ENCODE measurements at places on chromosomes 5 and 9.

DNA sequence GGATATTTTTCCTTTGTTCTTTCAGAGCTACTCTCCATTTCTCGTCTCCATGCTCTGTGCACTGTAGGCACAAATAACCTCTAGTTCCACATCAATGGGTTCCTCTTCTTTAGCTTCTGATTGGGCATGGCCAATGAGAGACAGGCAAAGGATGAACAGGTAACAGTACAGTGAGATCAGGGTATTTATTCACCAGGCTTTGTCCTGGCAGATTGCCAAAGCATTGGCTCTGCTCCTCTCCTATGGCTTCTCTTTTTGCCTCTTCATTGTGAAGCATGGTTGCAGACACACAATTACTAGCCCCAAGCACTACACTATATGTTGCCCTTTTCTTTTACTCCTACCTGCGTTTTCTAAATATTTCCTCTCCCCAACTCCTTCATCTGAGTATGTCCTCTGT lies 215.1 kb upstream of the ARRDC3 start:
- no peak for DNase-seq

GRCh38 chr5:149791881-149792280 lies 61.8 kb downstream of the PPARGC1B start:
- no peak for DNase-seq

DNA sequence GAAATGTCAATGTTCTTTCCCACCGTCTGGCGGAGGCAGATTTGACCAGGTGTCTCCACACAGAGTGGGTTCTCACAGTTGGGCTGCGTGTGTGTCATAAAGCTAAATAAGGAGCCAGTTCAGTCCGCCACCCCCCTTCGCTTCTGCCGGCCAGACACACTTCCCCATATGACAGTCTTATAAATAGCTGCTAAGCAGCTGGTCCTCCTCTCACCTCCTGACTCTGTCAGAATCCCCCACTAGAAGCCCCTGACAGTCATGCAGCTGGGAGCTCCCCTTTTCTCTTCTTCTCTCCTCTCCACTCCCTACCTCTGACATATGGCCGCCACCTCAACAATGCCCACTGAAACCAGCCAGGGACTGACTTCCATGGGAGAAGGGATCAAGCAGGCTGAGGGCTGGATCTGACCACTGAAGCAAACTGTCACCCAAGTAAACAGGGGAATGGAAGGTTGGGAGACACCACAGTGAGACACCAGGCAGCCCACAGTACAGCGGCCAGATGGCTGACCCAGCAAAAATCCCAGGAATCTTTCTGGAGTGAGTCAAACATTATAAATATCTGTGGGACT lies 141.9 kb upstream of the EFNA5 start:
- peak; percentile 59 for DNase-seq

- DNase-seq = no peak
These were observed 132.7 kb downstream of the TSSK1B start for GRCh38 chr5:113302120-113302519.

- DNase-seq = no peak
These were observed 601.2 kb upstream of the TYRP1 start for GRCh38 chr9:12091865-12092527.

- peak; percentile 69 for DNase-seq
These were observed 67.1 kb downstream of the ALDH7A1 start for GRCh38 chr5:126527892-126528291.

DNA sequence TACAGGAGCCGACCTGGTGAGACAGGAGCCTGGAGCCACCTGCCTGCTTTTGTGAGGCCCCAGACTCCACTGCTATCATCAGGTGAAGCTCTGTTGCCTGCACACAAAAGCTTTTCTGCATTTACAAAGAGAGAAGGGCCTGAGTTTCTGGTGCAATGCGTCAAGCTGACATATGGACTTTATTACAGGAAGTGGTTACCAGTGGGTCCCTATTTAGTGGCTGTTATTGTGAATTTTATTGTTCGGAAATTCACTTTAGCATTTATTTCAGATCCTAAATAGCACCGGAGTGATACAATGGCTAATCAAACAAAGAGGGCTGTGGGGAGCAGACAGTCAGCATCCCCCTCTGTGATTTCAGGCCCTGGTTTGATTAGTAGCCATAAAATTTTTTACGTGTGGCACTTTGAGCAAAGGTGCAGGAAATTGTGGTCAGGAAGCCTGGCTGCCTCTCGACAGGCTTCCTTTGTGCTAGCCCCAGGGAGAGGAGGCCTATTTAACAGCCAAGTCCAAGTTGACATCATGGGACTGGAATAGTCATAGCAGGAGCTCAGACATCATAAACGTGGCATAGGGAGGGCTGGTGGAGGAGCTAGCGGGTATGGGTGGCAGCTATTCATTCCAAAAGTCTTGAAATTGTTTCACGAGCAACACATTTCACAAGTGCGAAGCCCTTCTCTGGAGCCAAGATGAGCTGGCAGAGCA lies 8.4 kb downstream of the TGFBI start:
- DNase-seq = peak; percentile 93

DNA sequence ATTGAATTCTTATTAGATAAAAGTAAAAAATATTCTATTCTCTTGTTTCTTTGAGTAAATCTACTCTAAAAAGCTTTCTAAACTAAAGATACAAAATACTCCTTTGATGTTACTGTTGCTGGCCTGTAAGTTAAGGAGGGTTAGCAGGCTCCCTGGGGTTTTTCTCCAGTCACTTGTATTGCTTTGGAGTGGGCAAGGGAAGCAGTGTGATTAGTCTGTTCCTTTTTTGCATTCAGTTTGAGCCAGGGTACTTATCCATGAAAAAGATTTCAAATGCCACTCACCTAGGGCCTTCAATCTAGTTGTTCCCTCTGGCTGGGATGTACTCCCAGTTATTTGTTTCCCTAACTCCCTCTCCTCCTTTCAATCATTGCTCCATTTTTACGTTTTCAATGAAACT lies 256.2 kb upstream of the SMC2 start:
- no peak for DNase-seq

GRCh38 chr5:163089230-163089629 lies 348.2 kb upstream of the CCNG1 start:
- DNase-seq = no peak

- no peak for DNase-seq
These were observed 16.4 kb downstream of the NNT start for GRCh38 chr5:43619380-43619779.

- peak; percentile 87 for DNase-seq
These were observed 15.3 kb upstream of the KLF4 start for GRCh38 chr9:107504585-107505455.

GRCh38 chr9:70962761-70963440 lies 158.5 kb downstream of the TRPM3 start:
- peak; percentile 33 for DNase-seq

GRCh38 chr5:50766042-50766441 lies 99.6 kb downstream of the PARP8 start:
- DNase-seq = peak; percentile 18

DNA sequence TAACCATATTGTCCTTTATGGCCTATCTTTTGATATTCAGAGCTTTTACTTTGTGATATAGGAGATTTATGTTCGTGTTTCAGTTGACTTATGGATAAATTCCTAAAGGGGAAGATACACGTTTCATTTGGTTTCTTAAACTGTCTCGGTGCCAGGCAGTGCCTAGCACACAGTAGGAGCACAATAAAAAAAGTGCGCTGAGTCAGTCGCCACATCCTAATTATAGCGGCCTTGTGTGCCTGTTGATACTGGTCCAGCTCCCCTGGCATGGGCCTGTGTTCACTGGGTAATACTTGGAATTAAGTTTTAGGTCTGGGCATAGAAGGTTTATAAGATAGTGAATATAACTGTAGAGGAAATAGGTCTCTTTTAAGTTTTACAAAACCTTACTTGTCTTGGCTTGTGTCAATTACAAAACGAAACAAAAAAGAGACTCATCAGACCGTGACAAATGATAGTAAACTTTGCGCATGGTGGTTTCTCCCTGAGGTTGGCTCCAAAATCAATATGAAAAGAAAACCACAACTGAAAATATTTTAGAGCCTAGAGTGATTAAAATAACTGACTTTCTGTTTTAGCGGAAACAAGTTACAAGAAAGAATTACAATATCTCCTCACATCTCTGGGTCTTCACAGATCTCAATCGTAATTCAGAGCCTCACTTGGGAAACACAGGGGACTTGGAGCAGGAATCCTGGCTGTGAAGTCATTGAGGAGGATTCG lies 84.8 kb downstream of the MVB12B start:
- DNase-seq = no peak

- DNase-seq = no peak
These were observed 1724.3 kb upstream of the C9orf72 start for GRCh38 chr9:29297592-29297991.

DNA sequence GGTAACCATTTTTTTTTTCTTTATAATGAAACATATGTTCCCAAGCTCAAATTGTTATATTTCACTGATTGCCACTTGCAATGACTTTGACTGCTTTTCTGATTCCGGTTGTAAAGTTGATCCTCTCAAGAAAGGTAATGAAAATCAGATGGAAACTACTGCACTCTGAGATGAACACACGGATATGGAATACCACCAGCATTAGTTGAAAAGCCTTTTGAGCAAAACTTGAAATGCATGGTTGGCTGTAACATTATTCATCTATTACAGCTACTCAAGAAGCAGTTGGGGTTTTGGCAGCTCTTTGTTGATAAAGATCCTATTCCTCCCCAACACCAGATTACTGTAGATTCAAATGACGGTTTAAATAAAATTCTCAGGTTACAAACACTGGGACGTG lies 591.6 kb upstream of the DMAC1 start:
- no peak for DNase-seq

DNA sequence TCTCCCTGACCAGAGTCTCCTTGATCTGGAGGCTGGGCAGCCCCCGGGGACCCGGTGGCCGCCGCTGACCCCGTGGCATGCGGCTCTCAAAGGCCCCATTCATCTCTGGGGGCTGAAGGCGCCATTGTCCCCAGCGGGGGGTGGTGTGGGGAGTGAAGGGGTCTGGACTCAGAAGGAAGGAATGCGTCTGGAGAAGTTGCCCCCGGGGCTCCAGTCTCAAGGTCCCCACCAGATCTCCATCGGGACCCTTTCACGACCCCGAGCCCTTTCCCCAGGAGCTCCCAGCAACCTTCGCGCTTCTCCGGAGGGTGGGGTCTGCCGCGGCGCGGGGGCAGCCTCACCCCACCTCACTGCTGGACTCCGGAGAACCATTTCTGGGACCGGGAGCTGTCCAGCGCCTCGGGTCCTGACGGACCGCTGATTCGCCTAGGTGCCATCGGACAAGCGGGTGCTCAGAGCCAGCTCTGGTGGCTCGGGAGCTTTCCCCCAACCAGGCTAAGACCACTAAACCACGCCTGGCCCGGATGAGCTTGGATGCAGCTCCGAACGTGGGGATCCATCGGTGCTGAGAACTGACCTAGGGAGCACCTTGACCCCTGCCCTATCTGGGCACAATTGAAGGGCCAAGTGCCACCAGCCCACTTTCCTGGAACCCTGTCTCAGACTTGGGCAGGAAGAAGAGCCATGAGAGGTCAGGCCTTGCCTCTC lies 5.1 kb upstream of the PCDH1 start:
- DNase-seq = peak; percentile 32

DNA sequence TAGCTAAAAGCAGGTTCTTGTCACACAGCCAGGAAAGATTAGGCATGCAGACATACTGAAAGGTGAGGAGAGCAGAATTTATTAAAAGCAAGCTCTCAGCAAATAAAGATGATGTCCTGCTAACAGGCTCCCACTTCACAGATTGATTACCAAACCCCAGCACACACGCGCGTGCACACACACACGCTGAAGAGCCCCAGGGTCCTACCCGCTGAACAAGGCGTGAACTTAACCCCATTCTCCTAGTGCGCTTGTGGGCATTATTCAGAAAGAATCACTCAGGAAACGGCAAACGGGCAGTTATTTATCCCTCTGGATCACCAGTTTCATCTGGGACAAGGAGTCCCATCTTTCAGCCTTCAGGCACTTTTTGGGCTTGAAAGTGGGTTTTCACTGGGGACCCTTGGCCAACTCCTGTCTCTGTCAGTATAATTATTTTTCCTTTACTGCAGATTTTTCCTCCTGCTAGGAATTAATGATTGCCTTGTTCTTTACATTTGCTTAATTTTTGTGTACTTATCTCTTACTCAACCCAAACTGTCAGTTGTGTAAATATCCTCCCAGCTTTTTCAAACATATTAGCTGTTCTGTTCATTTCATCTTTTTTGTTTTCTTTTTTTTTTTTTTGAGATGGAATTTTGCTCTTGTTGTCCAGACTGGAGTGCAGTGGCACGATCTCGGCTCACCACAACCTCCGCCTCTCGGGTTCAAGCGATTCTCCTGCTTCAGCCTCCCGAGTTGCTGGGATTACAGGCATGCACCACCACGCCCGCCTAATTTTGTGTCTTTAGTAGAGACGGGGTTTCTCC lies 92.6 kb downstream of the RIC1 start:
- DNase-seq = no peak

DNA sequence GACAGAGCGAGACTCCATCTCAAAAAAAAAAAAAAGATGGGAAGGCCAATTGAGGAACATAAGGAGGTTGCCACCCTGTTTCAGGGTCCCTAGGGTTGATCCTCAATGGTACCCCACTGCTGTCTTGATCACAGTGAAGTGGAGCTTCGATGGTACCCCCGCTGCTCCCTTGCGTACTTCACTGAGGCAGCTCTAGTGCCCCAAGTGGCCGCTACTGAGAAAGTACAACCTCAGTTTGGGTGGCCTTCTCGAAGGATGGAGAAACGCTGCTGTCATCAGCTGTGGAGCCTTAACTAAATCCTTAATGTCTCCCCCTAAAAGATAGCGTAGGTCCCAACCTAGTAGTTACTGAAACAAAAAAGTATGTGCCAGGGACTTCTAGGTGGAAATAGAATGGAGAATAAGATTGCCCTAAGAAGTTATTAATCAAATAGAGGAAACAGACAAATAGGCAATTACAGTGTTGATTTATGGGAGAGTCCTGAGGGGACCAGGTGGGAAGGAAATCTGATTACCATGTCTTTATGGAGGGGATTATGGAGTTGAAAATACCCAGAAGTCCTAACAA lies 6.3 kb downstream of the TESK1 start:
- DNase-seq = peak; percentile 58

DNA sequence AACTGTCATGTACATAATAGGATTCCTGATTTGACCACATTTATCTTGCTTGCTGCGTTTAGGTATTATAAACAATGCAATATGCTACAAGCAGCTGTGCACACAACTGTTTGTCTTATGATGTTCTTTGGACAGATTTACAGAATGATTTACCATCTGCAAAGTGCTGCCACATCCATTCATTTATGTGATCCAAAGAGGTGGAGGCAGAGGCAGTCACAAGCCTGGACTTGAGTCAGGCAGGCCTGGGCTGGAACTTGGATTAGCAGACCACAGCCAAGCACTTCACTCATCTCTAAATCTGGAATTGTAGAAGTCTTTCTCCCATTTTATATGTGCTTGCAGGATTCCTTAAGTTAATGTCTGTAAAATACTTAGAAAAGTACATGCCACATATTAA lies 149.0 kb downstream of the INSYN2B start:
- DNase-seq = no peak

- peak; percentile 42 for DNase-seq
These were observed 53.0 kb upstream of the GRAMD2B start for GRCh38 chr5:126369995-126370731.

DNA sequence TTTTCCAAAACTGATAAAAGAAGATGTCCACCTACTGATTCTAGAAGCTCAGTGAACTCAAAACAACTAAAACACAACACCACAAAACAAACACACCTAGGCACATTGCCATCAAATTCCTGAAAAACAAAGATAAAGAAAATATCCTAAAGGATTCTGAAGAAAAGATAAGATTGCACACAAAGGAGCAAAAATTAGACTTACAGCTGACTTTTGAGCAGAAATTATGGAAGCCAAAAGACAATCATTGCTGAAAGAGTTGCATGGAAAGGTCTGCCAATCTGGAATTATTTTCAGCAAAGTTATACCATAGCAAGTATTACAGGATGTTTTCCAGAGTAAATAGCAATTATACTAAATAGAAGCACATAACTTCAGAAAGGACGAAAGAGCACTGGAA lies 128.2 kb upstream of the IRX2 start:
- no peak for DNase-seq

- no peak for DNase-seq
These were observed 13.4 kb downstream of the PWWP2A start for GRCh38 chr5:160105686-160106360.
